ENCODE measurements at places on chromosomes 3 and 15.

- DNase-seq = peak; percentile 65
These were observed 181.9 kb upstream of the KBTBD8 start for GRCh38 chr3:66816090-66816761.

DNA sequence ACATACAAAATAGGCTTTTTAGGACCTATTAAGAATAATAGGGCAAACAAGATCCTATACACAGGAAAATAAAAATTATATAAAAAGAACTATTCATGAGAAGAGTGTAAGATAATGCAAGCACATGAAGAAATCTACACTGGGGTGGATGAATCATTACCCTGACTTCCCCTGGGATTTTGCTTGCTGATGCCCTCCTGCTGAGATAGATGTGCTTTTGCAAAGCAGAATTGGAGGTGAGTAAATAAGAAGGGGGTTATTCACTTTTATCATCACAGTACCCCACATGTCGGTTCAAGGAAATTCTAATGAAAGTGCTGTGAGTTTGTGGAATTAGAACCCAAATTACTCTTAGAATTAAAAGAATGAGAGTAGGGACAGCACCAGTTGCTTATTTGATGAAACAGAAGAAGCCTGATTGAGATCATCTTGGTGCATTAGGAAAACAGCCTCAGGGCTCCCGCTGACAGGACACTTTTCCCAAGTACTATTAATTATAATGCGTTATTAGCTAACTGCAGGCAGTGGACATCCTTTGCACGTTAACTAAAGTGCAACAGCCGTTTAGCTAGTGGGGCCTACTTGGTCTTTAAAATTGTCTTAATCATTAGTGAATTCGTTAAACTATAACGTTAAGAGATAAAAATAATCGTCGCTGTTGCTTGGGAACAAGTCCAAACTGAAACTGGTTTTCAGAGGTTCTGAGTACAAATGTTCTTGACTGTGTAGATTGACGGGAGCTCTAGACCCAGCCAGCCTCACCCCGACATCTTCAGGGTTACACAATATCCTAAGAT is 48.4 kb downstream of the SLC2A2 start:
- DNase-seq = no peak

GRCh38 chr3:195142519-195142918 is 128.4 kb downstream of the XXYLT1 start:
- no peak for DNase-seq

GRCh38 chr15:67571648-67572415 is 29.3 kb downstream of the MAP2K5 start:
- no peak for DNase-seq

DNA sequence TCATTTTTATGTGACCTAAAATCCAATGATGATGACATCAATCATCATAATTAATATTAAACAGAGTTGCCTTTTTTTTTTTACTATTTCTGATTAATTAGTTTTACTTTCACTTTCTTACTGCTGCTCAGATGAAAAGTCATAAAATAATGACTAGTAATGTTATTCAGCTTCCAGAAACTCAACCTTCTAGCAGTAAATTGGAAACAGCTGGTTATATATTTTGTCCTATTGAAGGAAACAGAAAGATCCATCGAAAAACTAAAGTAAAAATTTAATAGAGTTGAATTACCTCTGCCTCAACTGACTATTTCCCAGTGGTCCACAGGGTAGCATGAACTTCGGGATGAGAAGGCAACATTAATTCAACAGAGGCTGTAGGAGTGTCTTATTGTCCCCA is 107.1 kb upstream of the PTX3 start:
- DNase-seq = no peak

- DNase-seq = no peak
These were observed 133.7 kb downstream of the ANXA2 start for GRCh38 chr15:60264088-60264487.

- no peak for DNase-seq
These were observed 1.2 kb downstream of the SIDT1 start for GRCh38 chr3:113533534-113533892.

DNA sequence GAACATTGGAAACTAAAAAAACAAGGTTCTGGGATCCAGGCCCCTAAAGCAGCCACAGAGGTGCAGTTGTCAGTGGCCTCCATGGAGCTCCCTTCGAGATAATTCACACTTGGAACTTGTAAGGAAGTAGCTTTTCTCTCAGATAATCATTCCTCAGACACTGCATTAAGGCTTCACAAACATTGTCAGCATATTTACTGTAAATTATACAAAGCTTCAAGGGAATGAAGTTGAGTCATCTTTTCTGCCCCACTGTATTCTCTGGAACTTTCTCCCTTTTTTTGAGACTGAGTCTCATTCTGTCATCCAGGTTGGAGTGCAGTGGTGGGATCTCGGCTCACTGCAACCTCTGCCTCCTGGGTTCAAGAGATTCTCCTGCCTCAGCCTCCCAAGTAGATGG is 7.1 kb downstream of the BLOC1S6 start:
- no peak for DNase-seq

DNA sequence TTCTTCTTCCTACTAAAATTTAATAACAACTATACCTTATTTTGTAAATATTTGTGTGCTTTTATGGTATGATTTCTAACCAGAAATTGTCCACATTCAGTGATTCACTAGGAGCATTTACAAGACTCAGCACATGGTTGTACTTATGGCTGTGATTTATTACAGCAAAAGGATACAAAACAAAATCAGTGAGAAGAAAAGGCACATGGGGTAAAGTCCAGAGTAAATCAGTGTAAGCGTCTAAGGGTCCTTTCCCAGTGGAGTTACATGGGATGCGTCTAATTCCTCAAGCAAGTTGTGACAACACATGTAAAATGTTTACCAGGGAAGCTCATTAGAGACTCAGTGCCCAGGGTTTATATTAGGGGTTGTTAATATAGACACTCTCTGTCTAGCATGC is 31.1 kb downstream of the RNF13 start:
- no peak for DNase-seq

DNA sequence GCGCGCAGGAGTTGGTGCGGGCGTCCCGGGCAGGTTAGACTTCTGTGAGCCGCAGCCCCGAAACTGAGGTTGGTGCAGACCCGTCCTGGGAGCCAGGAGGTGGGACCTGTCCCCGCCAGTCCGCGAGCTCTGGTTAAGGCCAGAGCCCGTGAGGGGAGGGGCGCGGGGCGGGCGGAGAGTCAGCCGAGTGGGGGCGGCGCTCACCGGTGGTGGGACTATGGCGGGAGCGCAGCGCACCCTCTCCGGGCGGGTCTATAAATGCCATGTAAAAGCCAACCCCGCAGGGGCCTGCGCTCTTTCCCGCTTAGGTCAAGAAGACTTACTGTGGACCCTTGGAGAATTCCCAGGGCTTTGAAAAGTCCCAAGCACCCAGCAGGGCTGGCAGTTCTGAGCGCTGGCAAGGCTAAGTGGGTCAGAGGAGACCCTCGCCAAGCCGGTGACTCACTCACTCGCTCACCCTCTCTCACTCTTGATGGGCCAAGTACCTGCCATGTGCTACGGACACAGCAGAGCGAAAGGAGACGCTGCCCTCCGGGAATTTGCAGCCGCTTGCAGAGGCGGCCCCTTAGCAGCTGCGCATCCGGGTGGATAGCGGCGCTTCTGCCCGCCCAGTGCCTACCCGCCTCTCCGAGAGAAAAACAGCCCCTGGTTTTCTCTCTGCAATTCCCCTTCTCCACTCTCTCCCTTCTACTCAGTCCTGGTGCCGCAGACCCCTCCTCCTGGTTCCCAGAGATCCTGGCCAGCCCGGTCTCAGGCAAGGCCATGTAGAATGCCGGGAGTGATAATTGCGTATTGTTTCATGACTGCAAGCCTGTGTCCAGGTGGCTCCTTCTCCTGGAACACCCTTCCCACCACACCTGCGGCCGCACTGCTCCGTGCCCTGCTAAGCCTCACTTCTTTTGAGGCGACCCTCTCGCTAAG is at the start of gene ALDH1L1:
ALDH1L1 (minus strand) TSS at position 110 of the 921 bp plus-strand sequence. CDS start 19,607 bp downstream, outside the sequence.
- no peak for DNase-seq

DNA sequence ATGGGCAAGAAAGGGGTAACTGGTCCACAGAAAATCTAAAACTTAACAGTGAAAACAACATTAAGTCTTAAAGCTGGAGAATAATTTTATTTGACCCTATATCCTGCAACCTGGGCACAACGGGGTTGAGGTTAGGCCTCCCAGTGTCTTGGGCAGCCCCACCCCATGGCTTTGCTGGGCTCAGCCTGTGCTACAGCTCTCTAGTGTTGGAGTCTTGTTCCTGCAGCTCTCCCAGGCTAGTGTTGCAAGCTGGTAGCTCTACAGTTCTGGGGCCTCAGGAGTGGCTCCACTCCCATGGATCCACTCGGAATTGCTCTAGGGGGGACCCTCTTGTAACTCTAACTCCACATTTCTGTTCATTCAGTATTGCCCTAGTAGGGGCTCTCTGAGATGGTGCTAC is 24.9 kb upstream of the GNB4 start:
- no peak for DNase-seq

- DNase-seq = no peak
These were observed 108.3 kb downstream of the SLC49A4 start for GRCh38 chr3:122903171-122903570.
